DMS79 (cell line): ENCODE measurements at places on chromosomes 7 and 10.

GRCh38 chr7:134059921-134060320 lies 67.2 kb upstream of the LRGUK start:
- no peak for DNase-seq

DNA sequence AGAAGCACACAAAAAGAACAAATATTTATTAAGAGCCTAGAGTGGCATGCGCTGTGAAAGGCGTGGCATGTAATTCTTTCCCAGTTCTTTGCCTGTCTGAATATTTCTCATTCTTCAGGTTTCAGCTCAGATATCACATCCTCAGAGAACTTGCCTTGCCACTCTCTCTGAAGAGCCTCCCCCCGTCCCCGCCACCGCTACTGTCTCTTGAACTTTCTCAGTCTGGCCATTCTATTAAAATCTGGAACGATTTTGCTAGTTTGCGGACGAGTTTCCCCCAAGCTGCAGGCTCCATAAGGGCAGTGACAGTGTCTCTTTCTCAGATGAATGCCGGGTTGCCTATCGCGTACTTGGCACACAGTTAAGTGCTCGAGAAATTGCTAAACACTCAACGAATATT lies 787 bp upstream of the PLEKHA1 start:
- DNase-seq, result no peak

GRCh38 chr10:116105264-116105663 lies 167.7 kb downstream of the GFRA1 start:
- DNase-seq, result no peak

DNA sequence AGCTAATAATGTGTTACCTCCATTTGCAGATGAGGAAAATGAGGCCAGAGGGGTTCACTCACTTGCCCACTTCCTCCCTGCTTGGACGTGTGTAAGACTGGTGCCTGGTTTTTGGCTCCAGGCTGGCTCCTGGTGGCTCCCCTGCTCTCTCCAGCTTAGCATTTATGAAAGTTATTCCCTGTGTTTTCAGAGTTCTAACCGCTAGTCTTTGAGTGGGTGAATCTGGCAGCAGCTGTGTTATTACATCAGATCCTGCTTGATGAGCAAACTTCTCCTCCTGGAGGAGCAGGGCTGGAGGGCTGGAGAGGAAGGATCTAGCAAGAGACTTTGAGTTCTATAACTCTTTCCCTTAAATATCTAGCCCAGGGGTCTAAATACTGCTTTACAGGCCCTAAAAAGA lies 80.9 kb upstream of the AGBL3 start:
- no peak for DNase-seq

GRCh38 chr10:72265990-72266865 lies 7.5 kb upstream of the DDIT4 start:
- no peak for DNase-seq

DNA sequence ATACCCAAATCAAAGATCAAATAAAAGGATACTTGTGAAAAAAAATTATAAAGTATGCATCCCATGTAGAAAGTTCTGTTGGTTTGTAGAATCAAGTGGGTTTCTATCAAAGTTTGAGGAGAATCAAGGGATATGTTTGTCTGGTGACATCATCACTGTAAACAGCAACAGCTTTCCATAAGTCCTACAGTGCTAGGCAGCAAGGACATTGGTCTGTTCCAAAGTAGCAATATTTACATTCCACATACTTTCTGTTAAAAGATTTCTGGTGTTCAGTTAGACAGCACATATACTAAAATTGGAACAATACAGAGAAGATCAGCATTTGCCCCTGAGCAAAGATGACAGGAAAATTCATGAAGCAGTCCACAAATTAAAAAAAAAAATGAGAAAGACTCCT lies 683.9 kb downstream of the XPNPEP1 start:
- DNase-seq, result no peak

DNA sequence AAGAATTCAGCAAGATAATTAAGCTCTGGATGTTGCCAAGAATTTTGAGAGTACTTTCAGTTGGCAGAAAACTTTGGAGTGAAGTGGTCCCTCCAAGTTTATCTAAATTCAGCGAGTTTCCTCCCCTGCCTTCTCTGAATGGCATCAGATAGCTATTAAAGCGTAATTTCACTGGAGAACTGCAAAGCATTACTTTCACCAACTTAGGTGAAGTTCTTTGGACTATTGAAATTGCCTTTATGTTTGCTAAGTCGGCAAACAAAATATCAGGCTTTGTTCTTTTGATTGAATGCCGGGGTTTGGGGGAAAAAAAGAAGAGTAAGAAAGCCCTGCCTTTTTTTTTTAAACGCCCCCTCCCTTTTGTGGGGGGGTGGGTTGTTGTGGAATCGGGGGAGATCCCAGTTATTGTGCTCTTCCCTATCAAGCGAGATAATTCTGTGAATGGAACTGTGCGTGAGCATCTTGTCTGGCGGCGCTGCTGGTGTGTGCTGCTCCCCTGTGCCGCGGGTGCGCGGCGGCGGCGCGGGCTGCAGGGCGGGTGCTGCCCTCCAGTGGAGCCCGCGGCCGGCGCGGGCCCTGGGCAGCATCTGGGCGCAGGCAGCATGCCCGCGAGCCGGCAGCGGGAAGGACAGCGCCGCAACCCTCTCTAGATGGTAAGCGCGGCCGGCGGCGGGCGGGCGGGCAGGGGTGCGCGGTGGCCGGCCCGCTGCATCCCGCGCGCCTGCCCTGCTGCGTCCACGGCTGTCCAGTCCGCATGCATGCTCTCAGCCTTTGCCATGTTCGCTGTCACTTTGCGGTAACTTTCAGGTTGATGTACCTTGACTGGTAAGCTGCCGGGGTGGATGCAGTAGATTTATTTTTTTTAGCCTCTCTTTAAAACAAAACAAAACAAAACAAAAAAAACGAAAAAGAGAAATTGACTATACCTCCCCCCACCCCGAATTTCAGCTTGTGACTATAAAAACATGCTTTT lies 176.5 kb downstream of the TCF7L2 start:
- peak; percentile 14 for DNase-seq

DNA sequence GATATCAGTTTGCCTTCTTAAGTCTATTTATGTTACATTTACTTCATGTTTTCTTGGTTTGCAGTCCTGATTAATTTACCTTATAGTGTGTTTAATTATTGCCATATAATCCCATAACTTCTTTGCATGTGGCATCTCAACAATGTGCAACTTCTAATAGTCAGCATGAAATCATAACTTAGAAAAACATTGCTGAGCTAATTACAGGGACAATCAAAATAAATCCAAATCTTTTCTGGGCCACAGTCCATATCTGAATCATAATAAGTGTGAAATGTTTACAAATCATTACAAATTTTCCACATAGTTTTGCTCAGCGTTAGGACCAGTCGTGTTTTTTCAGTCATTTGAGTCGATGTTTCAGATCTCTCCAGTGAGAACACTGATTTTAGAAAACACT lies 29.1 kb upstream of the CABCOCO1 start:
- DNase-seq, result no peak

- no peak for DNase-seq
These were observed 138.0 kb downstream of the PPP1R9A start for GRCh38 chr7:95045236-95045923.
